Heart left ventricle (tissue), 16 donors: ENCODE measurements at places on chromosomes 7 and 10.

GRCh38 chr7:50411332-50411731 lies 38.8 kb downstream of the FIGNL1 start:
- no peaks in the 10 kb centered on the region for H3K27me3 ChIP-seq
- no peak for DNase-seq
- no peaks in the 10 kb centered on the region for H3K4me1 ChIP-seq

GRCh38 chr7:8442814-8443304 lies 9.4 kb downstream of the NXPH1 start:
- peak; percentile 37 for DNase-seq
- no peaks in the 10 kb centered on the region for H3K4me1 ChIP-seq
- no peak overlapping the region for H3K4me3 ChIP-seq
- peaks cover 73% of the 10 kb centered on the region for H3K27me3 ChIP-seq
- no peak overlapping the region for H3K27ac ChIP-seq

- no peak for DNase-seq
- peaks cover 3% of the 10 kb centered on the region for H3K4me1 ChIP-seq
- H3K36me3 ChIP-seq, result no peaks in the 10 kb centered on the region
- no peak overlapping the region for H3K27ac ChIP-seq
- H3K27me3 ChIP-seq, result no peaks in the 10 kb centered on the region
Measured at GRCh38 chr7:144513334-144513733, 109.8 kb upstream of the NOBOX start.

- H3K4me3 ChIP-seq, result no peak overlapping the region
- H3K27me3 ChIP-seq, result no peaks in the 10 kb centered on the region
- DNase-seq, result no peak
- no peak overlapping the region for H3K27ac ChIP-seq
Measured at GRCh38 chr10:43440463-43441134, 3.7 kb downstream of the ZNF487 start.

- no peaks in the 10 kb centered on the region for H3K36me3 ChIP-seq
- peaks cover 3% of the 10 kb centered on the region for H3K4me1 ChIP-seq
- no peaks in the 10 kb centered on the region for H3K27me3 ChIP-seq
- H3K27ac ChIP-seq, result no peak overlapping the region
- no peak overlapping the region for H3K4me3 ChIP-seq
Measured at GRCh38 chr10:44185315-44185666, 199.6 kb downstream of the CXCL12 start.

DNA sequence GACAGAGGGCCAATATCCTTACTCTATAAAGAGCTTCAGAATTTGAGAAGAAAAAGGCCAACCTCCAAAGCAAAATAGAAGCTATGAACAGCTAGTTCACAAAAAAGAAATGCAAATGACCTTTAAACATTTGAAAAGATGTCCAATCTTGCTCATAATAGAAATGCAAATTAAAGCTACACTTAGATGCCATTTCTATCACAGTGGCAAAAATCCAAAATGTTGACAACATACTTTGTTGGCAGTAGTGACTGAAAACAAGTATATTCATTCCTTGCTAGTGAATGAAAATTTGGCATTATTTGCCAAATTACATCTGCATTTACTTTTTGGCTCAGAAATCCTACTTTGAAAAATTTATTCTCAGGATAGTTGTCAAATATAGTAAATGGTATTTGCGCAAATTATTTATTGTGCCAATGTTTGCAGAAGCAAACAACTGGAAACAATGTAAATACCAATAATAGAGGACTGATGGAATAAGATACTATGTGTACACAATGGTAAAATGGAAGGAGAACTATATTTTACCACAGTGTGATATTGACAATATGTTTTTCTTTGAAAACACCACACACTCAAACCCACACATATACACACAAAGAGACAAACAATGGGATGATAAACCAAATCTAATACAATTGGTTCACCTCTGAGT lies 9.4 kb downstream of the TMEM106B start:
- no peaks in the 10 kb centered on the region for H3K27me3 ChIP-seq
- no peak for DNase-seq
- no peak overlapping the region for H3K4me3 ChIP-seq
- no peaks in the 10 kb centered on the region for H3K4me1 ChIP-seq
- H3K36me3 ChIP-seq, result peaks cover 83% of the 10 kb centered on the region
